NCI-H2107 (cell line): ENCODE measurements at places on chromosomes 16 and 17.

- DNase-seq, result no peak
Measured at GRCh38 chr16:4465977-4466779, 8.2 kb downstream of the NMRAL1 start.

GRCh38 chr17:38564869-38565268, 40.9 kb downstream of the SRCIN1 start:
- DNase-seq, result no peak

- no peak for DNase-seq
Measured at GRCh38 chr16:50724306-50724705, 17.6 kb upstream of the CYLD start.

DNA sequence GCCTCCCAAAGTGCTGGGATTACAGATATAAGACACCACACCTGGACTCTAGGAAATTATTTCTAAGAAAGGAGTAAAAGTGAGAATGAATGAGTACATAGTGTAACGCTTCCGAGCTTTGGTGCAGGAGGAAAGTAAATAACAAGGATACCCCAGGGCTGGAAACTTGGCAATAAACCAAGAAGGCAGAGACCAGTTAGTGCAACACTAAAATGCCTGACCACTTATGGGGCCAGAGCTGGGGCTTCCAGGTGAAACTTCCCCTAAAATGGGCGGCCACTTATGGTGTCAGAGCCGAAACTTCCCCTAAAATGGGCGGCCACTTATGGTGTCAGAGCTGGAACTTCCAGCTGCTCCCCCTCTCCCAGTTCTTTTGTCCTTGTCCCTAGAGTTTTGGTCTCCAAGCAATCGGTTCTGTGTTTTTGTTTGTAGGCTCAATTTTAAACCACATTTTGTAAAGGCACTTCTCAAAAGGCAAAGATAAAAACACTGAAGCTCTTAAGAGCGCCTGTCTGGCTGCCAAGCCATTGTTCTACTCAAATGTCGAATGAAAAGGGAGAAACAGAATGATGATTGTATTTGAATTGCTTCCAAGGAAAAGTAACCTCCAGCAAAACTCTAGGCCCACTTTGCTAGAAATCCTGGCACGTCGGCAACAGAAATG, 63.9 kb downstream of the NXN start:
- peak; percentile 85 for DNase-seq

DNA sequence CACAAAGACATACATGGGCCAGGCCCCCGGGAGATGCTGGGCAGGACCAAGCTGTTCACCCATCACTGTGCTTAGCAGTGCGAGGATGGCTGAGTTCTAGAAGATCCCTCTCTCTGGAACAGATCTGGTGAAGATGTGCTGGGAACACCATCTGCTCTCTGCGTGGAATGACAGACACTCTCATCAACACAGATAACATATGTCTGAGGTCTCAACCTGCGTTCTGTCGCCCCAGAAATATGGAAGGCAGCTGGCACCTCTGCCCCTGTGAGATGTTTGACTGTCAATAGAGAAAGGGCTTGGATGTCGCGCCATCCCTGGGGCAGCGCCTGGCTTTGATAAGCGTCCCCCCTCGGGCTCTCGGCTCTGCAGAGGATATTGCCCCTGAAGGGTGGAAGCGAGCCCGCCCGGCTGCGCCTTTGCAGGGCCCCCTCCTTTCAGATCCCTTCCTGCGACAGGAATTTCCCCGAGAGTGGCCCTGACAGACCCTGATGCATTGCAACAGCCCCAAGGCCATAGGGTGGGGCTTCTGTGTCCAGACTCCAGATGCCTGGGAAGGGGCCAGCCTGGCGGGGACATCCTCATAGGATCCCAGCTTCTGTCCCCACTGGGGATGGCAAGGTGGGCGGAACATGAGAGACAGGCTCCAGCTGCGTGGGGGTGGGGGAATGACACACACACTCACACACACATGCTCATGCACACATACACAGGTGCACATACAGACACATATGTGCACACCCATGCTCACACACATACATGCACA, 86.9 kb upstream of the ZNF469 start:
- no peak for DNase-seq

- DNase-seq, result no peak
Measured at GRCh38 chr16:8828541-8829165, 31.0 kb downstream of the PMM2 start.

GRCh38 chr16:65059406-65059980, 62.4 kb downstream of the CDH11 start:
- no peak for DNase-seq

DNA sequence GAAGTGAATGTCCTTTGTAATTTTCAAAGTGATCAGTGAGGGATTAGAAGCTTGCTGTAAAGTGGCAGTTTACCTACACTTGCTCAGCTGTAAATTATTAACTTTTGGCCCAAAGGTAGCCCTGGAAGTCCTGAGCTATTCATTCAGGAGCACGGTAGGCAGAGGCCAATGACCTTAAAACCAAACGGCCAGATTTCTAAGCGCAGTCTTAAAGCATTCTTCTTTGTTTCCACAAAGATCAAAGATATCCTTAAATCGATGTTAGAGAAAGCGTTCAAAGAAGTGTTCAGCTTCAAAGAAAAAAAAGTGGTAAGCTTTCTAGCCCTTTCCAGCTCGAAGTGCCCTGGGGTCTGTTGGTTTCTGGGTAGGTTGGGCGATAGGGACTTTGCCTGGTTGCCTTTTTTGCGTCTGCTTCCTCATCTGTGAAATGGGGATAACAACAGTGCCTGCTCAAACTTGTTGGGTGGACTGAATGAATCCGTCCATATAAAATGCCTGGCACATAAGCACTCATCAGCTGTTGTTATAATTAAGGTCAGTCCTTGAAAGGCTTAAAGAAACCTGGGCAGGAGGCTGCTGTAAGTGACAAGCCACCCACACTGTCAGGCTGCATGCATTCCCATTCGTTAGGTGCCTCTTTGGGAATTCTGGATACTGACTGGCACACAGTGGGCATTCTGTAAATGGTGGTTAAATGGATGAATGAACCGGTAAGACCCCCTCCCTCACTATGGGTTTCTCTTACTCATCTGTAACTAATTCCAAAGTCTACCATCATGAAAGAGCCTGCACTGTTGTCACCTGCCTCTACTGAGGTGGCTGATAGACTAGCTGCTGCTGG, 113.2 kb downstream of the PRKCA start:
- no peak for DNase-seq

- DNase-seq, result no peak
Measured at GRCh38 chr16:87657621-87658192, 55.4 kb downstream of the JPH3 start.

DNA sequence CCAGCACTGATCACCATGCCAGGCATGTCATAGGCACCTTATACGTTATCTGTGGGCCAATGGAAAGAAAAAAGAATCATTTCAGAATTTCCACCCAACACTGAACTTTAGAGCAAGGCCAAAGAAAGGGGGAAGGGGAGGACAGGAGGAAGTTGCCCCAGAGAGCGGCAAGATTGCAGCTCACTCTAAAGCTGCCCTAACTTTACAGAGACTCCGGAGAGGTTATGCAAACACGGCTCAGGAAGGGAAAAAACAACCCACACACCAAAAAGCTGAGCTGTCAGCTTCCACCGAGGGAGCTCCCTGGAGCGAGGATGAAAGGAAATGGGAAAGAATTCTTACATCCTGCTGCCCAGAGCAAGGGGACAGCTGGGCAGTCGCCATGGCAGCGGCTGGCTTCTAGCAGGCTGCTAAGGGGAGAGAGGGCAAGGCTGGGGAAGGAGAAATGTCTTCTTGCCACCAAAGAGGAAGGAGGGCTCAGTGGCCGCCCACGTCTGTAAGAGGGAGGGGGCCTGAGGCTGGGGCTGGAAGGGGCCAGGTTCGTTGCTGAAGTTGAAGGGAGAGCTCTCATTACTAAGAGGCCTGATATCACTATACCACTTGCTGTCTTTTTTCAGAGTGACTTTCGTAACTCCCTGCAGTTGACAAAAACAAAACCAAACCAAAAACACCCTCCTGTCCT, 18.2 kb downstream of the COTL1 start:
- DNase-seq, result no peak

DNA sequence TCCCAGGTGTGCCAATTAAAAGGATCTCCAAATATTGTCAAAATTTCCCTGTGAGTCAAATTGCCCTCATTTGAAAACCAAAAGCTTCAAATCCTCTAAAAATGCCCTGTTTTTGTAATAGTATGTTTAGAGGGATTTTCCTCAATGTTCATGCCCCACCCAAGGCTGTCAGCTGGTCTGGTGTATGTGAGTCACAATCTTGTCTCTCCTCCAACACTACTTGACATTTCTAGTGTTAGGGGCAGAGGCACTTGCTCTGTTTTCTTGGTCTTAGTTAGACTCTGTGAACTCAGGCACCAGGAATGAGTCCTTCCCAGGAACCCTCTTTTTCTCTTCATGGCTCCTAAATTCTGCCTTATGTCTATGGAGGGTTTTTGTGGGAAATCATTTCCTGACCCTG, 634.8 kb downstream of the KCNJ2 start:
- no peak for DNase-seq

DNA sequence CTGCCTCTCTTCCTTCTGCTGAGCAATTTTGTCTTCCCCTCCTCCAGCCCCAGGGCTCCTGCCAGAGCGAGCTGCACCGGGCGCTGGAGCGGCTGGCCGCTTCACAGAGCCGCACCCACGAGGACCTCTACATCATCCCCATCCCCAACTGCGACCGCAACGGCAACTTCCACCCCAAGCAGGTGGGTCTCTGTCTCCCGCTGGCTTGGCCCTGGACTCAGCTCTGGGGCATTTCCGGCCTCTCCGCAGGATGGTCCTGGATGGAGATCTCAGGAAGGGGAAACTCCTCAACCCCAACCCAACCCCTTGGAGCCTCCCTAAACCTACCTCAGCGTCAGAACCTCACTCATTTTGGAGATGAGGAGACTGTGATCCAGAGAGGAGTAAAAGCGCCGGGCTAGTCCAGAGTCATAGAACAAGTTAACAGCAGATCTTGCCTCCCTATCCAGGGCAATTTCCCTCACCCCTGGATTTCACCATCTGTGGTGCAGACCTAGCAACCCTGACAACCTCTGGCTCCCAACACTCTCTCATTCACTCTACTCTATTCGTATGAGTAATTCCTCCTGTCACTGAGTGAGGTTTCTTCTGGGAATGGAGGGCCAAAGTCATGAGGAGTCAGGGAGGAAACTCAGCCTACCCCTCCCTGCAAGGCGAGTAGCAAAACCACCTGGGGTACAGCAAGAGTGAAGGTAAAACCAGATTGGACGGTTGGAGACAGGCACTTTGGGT, 10.8 kb downstream of the IGFBP4 start:
- no peak for DNase-seq

DNA sequence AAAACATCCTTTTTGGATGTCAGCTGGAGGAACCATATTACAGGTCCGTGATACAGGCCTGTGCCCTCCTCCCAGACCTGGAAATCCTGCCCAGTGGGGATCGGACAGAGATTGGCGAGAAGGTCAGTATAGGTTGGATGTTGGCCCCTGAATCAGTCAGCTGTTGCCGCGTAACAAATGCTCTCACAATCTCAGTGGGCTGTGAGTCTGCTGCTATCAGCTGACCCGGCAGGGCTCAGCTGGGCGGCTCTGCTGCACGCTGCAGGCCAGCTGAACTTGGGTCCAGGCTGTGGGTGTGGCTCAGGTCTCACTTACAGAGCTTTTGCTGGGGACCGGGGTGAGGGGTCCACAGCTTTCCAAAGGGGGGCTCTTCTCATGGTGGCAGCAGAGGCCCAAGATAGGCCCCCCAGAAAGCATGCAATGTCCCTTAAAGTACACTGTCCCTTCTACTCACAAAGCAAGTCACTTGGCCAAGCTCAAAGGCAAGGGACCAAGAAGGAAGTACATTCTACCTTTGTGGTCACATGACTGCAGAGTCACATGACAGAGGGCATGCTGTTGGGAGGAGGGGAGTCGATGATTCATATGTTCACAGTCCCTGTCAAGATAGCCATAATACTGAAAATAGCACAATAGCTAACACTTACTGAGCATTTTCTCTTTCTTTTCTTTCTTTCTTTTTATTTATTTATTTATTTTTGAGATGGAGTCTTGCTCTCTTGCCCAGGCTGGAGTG, 134.2 kb downstream of the ABCC1 start:
- no peak for DNase-seq

DNA sequence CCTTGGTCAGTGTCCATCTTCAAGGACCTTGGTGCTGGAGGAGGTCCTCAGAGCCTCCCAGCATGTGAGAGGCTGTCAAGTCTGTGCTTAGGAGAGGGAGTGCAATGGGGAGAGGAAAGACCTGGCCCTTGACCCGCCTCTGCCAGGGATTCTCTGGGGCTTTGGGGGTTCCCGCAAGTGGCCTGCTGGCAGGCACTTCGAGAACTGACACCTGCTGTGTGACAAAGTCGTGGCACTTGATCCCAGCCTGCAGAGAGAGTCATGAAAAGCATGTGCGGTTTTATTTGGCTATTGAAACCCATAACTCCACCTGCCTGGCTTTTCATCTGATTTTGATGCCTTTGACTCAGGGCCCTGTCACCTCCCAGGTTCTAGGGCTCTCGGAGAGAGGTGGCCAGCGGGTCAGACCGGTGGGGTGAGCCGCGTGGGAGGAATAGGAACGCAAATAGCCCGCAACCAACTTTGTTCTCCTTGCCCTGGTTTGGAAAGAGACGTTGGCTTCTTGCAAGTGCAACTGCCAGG, 42.8 kb upstream of the GSE1 start:
- DNase-seq, result no peak

- no peak for DNase-seq
Measured at GRCh38 chr17:79838522-79839274, 542 bp downstream of the CBX4 start.

- no peak for DNase-seq
Measured at GRCh38 chr16:89455178-89455577, 35.2 kb downstream of the ANKRD11 start.

DNA sequence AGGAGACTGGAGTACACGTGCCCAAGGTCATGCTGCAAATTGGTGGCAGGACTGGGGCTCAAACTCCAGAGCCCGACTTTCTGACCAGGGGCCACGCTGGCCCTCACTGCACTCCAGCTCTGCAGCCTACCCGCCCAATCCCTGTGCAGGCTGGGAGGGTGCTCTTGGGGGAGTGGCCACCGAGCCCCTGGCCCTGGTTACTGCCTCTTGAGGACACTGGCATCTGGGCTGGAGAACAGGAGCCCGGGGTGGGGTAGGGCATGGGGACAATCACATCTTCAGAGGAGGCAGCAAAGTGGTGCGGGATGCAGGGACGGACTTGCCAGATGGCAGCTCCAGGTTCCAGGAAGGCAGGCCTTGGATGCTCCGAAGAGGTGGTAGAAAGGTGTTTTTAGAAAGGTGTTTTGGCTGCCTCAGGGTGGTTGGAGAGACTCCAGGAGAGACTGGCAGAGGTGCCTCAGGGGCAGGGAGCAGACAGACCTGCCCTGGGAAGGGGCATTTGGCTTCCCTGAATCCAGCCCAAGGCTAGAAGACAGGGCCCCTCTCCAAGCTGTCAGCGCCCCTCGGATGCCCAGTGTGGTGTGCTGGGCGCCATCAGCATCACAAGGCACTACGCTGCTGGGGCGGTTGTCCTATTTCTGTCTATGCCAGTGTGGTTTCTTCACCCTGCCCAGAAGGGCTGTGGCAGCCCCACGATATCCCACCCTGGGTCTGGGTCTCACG, 220.6 kb downstream of the NTN1 start:
- DNase-seq, result no peak

GRCh38 chr17:36183001-36183971, 6.8 kb upstream of the TBC1D3B start:
- peak; percentile 34 for DNase-seq

GRCh38 chr16:78446992-78447563, 347.6 kb downstream of the WWOX start:
- DNase-seq, result no peak

- DNase-seq, result no peak
Measured at GRCh38 chr17:34307110-34307509, 12.1 kb upstream of the CCL8 start.

- no peak for DNase-seq
Measured at GRCh38 chr17:41792845-41793783, 6.6 kb upstream of the JUP start.

GRCh38 chr16:50666658-50667496, 14.2 kb downstream of the SNX20 start:
- no peak for DNase-seq

GRCh38 chr16:54974367-54974766, 43.7 kb downstream of the IRX5 start:
- DNase-seq, result no peak
